Activated CD4-positive, alpha-beta T cell treated with anti-CD3 and anti-CD28 coated beads, Interleukin-2, amount 50 U/mL, for 16 hours (primary cell): ENCODE measurements at places on chromosomes 13 and 19.

GRCh38 chr13:32443111-32443510 is 15.2 kb upstream of the N4BP2L1 start:
- DNase-seq = no peak

- no peak for DNase-seq
These were observed 1.3 kb downstream of the ZFP14 start for GRCh38 chr19:36377541-36378178.

DNA sequence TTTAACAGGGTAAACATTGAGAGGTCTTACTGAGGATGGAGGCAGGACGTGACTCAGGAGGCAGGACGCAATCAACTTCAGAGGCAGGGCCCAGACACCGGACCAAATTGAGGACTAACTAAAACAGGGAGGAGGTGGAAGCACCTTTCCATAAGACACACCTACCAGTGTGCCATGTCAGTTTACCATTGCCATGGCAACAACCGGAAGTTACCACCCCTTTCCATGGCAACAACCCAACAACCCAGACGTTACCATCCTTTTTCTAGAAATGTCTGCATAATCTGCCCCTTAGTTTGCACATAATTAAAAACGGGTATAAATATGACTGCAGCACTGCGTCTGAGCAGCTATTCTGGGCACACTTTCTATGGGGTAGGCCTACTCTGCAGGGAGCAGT is 53.5 kb upstream of the SOX21 start:
- no peak for DNase-seq

GRCh38 chr13:94140511-94140910 is 339.0 kb downstream of the DCT start:
- no peak for DNase-seq

- peak; percentile 16 for DNase-seq
These were observed at the start of gene LRG1 for GRCh38 chr19:4539693-4540581. LRG1 (minus strand) TSS chr19:4540036; CDS start chr19:4540013, 23 bp downstream.

GRCh38 chr13:40060296-40061007 is 405.0 kb downstream of the COG6 start:
- peak; percentile 14 for DNase-seq

GRCh38 chr13:47508527-47509228 is 492.4 kb downstream of the SUCLA2 start:
- DNase-seq = no peak

- no peak for DNase-seq
These were observed 300.5 kb downstream of the SPRY2 start for GRCh38 chr13:80040196-80040980.

DNA sequence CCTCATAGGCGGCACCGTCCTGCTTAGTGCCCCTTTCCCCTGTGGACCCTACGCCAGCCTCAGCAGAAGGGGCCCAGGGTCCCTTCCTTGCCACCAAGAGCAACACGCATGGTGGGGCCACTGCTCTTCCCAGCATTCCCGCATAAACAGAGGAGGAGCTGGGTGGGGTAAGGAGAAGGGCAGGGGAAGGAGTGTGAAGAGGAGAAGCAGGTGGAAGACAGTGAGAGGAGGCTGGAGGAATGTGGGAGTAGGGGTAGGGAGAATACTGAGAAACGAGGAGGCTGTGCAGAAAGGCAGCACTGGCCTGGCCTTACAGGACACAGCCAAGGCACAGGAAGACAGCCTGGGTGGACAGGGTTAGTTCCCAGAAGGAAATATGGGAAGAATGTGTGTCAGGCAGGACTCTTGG is 43.9 kb downstream of the ZNF331 start:
- DNase-seq = no peak

DNA sequence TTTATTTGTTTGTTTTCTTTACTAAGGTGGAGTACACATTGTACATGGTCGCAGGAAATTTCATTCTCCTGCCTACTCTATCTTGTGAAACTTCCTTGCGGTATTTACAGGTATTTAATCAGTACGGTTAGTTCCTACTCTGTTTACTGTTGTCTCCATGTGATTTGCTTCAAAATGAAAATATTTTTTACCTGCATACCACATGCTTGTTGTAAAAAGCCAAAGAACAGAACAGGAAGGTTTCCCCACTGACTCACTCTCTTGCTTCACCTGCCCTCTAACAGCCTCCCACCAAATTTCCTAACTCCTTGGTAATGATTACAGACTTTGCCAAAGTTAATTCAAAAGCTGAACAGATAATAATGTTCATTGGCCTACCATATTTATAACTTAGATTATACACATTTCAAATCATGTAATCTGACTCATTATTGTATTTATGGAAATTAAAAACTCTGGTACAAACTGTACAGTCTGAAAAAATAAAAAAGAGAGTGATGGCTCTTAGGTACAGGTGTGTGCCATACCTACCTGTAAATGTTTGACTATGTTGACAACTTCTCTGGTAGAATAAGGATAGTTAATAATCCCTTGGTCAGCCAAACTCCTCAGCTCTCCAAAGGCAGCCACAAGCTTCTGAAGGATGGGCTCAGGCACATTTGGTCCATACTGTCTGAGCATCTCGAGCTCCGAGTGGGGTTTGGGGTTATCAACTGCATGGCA is 239.9 kb downstream of the VWA8 start:
- no peak for DNase-seq

DNA sequence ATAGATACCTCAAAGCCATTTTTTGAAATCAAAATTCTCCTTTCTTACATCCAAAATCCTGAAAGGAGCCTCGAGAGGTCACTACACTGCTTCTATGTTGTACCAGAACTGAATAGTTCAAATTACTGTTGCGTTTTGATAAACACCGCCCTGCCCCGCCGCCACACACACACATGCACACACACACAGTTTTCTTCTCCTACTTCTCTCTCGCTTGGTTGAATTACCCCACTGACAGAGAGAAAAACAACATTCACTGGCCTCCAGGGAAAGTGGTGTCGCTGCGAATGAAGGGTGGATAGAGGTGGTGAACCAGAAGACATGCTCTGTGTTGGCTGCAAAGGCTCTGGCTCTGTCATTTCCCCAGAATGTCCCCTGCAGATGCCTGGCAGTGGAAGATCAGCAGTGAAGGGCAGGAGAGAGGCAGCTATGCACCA is 183.4 kb upstream of the RFC3 start:
- no peak for DNase-seq

DNA sequence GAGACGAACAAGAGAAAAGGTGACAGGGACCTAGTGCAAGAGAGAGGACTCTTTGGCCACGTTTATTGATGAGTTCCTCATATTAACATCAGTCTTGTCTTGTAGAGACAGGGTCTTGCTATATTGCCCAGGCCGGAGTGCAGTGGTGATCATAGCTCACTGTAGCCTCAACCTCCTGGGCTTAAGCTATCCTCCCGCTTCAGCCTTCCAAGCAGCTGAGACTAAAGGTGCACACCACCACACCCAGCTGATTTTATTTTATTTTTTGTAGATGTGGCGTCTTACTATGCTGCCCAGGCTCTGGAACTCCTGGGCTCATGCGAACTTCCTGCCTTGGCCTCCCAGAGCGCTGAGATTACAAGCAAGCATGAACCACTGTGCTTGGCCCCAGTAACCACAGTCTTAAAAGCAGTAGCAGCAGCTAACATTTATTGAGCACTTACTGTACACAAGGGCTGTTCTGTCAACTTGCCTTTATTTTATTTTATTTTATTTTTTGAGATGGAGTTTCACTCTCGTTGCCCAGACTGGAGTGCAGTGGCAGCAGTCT is 1.1 kb upstream of the SH2D3A start:
- DNase-seq = no peak

- DNase-seq = peak; percentile 11
These were observed 839 bp upstream of the CKAP2 start for GRCh38 chr13:52454459-52454819.

DNA sequence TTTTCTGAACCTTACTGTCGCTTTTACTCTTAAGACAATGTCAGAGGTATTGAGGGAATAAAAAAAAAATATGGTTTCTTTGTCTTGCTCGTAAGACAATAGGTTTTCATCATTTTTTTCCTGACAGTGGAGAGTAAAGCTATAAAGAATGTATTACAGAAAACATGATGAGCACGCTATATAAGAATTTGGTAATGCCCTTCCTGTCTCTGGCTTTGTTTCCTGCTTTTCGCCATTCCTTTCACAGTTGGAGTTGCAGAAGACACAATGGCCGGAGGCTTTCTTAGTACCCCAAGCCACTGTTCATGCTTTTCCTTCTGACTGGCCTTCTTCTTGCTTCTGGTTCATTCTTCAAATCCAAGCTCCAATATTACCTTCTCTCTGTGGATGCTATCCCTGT is 101.0 kb upstream of the DACH1 start:
- DNase-seq = no peak

GRCh38 chr19:17754634-17755442 is 3.6 kb downstream of the FCHO1 start:
- DNase-seq = no peak

DNA sequence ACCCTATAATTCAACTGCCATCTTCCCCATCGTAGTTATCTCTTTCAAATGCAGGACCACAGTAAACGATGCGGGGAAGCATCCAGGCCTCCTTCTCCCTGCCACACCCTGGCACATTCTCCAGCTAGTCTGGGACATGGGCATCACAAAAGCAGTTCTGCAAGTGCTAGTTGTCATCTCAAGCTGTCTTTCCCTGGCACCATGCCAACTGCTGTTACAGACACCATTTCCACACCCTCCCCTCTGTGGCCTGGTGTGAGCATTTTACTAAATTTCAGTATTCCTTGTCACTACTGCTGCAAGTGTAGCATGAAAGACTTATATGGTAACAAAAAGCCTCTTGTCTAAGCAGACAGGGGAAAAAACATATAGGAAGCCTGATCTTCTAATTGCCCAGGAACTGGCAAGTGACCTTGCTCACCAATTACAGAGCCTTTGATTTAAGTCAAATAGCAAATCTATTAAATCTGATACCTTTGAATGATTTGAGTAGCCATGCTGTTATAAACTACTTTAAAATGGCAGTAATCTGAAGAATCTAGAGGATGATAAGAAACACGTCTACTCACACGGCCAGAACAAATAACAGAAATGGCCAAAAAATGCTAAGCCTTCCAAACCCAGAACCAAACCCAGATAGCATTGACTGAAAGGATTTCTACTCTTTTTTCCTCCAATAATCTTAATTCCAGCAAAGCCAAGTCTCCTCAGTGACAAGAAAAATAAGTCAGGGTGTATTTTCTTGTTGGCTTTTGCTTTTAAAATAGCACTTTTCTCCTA is 179.0 kb downstream of the NUFIP1 start:
- no peak for DNase-seq

GRCh38 chr13:72853000-72853399 is 71.1 kb downstream of the PIBF1 start:
- DNase-seq = no peak

- DNase-seq = no peak
These were observed 81.5 kb upstream of the SHISA2 start for GRCh38 chr13:26133286-26133685.

DNA sequence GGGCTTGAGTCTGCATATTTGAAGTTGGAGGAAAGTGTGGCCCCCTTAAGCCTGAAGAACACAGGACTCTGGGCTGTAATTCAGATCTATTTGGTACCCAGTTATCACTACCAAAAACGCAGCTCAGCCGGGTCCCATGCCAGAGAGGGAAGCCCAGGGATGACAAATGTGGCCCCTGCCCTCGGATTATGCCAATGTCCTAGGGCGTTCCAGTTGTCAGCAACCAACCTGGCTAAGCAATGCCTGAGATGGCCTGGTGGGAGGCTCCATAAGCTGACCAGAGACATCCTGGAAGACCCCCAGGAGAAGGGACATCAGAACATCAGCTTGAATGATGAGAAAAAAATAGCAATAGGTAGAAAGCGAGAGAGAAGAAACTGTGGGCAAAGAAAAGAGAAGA is 79.6 kb upstream of the UQCRFS1 start:
- no peak for DNase-seq

- no peak for DNase-seq
These were observed 435.6 kb upstream of the SLITRK5 start for GRCh38 chr13:87235621-87236020.

DNA sequence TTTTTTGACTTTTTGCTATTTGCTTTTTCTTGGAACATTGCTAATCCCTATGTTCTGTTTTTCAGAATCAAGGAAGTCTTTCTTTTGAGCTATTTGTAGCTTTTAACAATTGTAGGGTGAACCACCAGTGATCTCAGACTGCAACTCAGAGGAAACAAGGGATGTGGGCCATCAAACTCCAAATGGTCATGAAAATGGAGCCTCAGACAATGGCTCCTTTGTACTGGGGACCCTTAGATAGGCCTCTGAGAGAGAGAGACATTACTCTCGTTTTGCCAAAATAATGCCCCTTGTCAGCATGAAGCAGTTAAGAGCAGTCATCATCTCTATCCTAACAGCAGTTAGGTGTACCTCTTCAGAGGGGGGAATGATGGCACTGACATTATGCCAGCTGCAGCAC is 56.4 kb upstream of the GJB6 start:
- no peak for DNase-seq

DNA sequence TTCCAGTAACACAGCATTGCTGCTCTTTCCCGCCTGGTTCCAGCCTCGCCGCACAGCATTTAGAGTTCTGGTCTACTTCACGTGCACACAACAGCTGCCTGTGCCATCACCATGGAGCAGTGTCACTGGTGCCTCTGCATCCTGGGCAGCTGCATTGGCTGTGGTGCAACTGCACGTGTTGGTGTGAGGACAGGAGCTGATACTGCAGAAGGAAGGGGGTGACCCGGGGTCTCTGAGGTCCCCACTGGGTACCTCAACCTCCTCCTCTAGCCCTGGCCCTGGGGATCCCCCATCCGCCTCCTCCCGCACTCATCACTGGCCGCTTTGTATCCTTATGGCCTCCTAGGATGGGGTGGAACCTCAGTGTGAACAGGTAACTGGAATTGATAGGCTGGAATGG is 112.5 kb downstream of the SOX1 start:
- no peak for DNase-seq

- no peak for DNase-seq
These were observed 4.3 kb downstream of the KLF2 start for GRCh38 chr19:16328824-16329482.

GRCh38 chr13:26186995-26187394 is 35.1 kb downstream of the RNF6 start:
- DNase-seq = no peak

DNA sequence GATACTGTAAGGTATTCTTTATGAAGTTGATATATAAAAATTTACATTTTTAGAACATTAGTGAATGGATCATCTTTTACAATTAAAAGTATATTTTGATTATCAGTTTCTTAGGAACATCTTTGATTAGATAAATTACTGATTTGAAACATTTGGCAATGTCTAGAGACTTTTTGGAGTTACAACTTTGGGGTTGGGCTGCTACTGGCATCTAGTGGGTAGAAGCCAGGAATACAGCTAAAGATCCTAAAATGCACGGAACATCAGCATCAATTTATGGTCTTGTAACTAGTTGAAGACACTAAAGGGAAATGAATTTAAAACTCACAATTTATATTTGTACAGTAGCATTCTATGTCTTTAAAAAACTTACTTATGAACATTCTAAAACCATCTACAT is 19.9 kb downstream of the POMP start:
- no peak for DNase-seq

- DNase-seq = no peak
These were observed 16.9 kb downstream of the ZNF816 start for GRCh38 chr19:52945652-52946321.

DNA sequence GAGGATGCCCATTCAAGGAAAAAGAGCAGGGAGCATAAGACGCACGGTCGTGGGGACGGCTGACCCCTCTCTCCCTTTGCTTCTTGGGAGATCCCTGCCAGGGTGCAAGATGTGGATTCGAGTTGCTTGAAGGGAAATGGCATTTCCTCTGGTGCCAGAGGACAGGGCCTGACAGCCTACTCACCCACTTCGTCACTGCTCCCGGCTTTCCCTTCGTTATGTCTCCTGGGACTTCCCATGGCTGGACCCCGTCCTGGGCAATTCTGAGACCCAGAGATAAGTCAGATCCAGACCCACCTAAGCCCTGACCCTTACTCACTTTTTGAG is 1.2 kb downstream of the TBC1D17 start:
- DNase-seq = no peak

GRCh38 chr13:27349458-27349857 is 75.0 kb upstream of the GTF3A start:
- no peak for DNase-seq
